Activated CD4-positive, alpha-beta T cell treated with anti-CD3 and anti-CD28 coated beads, Interleukin-2, amount 10 ng/mL, durations not matched to agents 24 days and 14 days (primary cell): ENCODE measurements at places on chromosomes 3 and 15. TPM values are rescaled to one million over a fixed set of nuclear protein-coding genes. Genes with fewer than 3 reads are reported as not detected.

The CSPG4 gene
- total RNA-seq, result not detected in 2 replicates

The MESP1 gene
- total RNA-seq, result 5.6 and 7.3 TPM in 2 replicates

The CCR8 gene
- 5.7 and 7.5 TPM in 2 replicates for total RNA-seq

The ANKRD34C gene
- total RNA-seq, result not detected in 2 replicates

The LRRC15 gene
- not detected in 2 replicates for total RNA-seq

The CCDC71 gene
- 25.7 and 26.7 TPM in 2 replicates for total RNA-seq

The BLOC1S6 gene
- 42.8 and 44.8 TPM in 2 replicates for total RNA-seq

The CALML4 gene
- 14.6 and 16.5 TPM in 2 replicates for total RNA-seq

The MAP6D1 gene
- total RNA-seq, result 1.4 and 2.1 TPM in 2 replicates

The TWF2 gene
- 80.3 and 87.0 TPM in 2 replicates for total RNA-seq

The MAGEL2 gene
- total RNA-seq, result not detected in 2 replicates

The FGD5 gene
- total RNA-seq, result 0.14 TPM in 1 of 2 replicates, not detected in the other

The ACKR2 gene
- total RNA-seq, result 0.42 and 0.69 TPM in 2 replicates

The ATP8B4 gene
- total RNA-seq, result 29.9 and 38.5 TPM in 2 replicates

The GPR27 gene
- total RNA-seq, result 1.0 and 1.4 TPM in 2 replicates

The ELL3 gene
- total RNA-seq, result 1.2 and 1.3 TPM in 2 replicates

The ZDHHC23 gene
- total RNA-seq, result 1.9 and 2.4 TPM in 2 replicates

The MAP1A gene
- 2.0 and 2.1 TPM in 2 replicates for total RNA-seq

The INSYN1 gene
- not detected in 2 replicates for total RNA-seq

The ONECUT1 gene
- total RNA-seq, result not detected in 2 replicates
